ENCODE measurements at places on chromosomes 4 and X. TPM values are rescaled to one million over a fixed set of nuclear protein-coding genes. Genes with fewer than 3 reads are reported as not detected.

The KIF4A gene
- 29.1 TPM for total RNA-seq

The PDE5A gene
- 0.36 TPM for total RNA-seq

The MXD4 gene
- 21.3 TPM for total RNA-seq

The PLP1 gene
- total RNA-seq, result not detected

The CXXC4 gene
- total RNA-seq, result not detected

The GLOD5 gene
- not detected for total RNA-seq

The TMPRSS11F gene
- not detected for total RNA-seq

The MAP7D2 gene
- 5.1 TPM for total RNA-seq

The FAM184B gene
- 0.02 TPM for total RNA-seq
